ENCODE measurements at places on chromosomes 7 and 10.

GRCh38 chr10:12687996-12688395 lies 313.5 kb downstream of the CCDC3 start:
- no peak for DNase-seq

GRCh38 chr10:92990615-92991014 lies 70.0 kb upstream of the CYP26C1 start:
- DNase-seq: no peak

DNA sequence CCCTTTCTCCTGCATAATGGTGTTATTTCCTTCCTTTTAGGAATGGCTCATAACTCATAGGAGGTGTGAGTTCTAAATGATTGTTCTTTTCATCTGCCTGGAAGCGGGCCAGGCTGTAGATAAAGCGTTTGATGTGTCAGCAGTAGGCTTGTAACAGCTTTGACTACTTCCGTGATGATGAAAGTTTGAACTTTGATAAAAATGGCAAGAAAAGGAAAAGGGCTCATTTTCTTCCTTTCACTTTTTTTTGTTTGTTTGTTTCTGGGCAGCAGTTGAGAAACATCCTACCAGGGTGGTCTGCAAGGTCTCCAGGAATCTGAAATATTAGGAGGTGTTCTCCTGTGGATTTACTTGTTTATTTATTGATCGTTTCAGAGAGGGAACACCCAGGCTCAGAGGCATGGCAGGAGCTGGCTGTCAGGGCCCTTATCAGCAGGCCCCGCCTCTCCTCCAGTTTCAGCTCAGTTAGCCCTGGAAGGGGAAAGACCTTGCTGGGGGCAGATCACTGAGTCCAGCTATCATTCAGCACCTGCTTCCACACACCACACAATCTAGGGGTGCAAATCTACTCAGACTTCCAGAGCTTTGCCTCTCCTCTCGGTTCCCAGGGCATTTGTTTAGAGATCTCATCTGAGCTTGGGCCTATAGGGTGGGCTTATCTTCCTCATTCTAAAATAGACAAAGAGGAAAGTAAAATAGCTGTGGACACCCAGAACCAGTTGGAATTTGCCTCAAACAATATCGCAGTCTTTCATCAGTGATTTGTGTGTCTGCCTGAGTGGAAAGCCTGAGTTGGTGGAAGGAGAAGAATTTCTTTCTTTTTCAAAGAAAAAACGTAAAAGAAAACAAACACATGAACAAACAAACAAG lies 130.9 kb downstream of the BMPER start:
- no peak for DNase-seq

- no peak for DNase-seq
These were observed 142.8 kb upstream of the PHYHIPL start for GRCh38 chr10:59033622-59034021.

DNA sequence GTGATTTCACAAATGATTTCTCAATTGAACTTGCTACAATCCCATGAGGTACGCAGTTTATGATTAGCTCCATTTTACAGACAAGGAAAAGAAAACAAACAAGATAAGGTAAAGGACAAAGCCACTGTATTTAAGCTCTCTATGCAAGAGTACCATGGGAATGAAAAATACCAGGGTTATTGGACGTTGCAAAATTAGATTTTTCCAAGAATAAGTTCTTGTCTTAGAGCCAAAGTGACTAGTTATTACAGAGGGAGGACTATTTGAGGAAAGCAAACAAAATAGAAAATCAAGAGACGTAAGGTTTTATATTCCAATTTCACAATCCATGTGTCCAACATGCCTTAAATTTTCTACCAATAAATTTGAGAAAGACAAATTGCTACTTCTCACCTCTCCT lies 97.9 kb upstream of the PTN start:
- DNase-seq: no peak

DNA sequence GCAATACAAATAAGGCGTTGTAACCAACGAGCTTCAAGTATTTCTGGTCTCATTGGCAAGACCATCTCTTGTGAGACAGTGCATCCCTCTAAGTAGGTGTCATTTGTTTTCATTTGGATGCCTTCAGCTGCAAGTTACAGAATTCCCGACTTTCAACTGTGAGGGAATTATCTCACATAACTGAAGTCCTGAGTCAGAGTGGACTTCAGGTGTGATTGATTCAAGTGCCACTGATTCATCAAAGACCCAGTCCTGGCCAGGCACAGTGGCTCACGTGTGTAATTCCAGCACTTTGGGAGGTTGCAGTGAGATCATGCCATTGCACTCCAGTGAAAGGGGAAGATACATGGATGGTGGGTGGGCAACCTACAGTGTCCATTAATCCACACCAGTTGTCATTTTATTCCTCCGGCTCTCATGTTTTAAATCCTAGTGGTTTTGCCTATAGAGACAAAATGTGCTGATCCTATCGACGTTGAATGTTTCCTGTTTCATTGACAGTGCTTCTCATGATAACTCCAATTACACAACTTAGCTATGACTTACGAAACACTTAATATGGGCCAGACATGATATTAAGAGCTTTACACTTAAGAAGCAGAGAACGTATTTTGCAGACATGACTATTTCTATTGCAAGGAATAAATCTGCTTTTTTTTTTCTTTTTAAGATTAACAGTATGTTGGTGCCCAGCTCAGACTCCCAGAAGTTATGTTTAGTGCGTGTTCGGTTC lies 268.0 kb downstream of the FRMD4A start:
- DNase-seq: no peak

GRCh38 chr10:128579280-128579865 lies 453.1 kb upstream of the MKI67 start:
- DNase-seq: no peak

DNA sequence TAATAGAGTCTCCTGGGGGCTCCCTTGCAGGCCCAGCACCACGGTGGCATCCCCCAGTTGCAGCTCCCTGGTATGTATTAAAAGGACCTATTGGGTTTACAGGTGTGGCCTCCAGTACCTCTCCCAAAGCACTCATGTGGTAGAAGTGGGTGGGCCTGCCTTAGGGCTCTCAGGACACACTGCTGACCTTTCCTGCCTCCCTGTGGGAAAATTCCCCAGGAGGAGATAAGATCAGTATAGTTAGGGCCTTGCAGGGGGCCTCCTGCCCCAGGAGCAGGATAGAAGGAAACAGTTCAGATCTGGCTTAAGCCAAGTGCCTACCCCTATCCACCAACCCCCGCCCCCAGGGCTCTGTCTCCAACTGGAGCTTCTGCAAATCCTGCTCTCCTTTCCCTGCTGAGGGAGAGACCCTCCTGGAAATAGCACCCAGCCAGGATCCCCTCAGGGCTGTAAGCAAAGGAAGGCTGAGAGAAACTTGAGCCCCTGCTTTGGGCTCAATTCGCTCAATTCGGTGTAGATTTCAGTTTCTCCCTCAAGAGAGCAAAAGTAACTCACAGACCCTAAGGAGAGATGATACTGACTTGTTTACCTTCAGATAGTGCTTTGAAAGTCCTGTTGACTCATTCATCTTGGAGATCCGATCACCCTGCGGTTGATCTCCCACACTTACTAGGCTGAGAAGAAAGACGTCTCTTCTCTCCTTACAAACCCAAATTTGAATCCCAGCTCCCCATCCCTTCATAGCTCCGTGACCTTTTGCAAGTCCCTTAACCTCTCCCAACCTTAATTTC lies 130.6 kb downstream of the WDR11 start:
- no peak for DNase-seq

- no peak for DNase-seq
These were observed 58.1 kb downstream of the SVIL start for GRCh38 chr10:29576681-29577080.

GRCh38 chr10:133334503-133335245 lies 2.0 kb downstream of the CALY start:
- no peak for DNase-seq

- DNase-seq: no peak
These were observed 82.3 kb upstream of the FGL2 start for GRCh38 chr7:77281780-77282478.

DNA sequence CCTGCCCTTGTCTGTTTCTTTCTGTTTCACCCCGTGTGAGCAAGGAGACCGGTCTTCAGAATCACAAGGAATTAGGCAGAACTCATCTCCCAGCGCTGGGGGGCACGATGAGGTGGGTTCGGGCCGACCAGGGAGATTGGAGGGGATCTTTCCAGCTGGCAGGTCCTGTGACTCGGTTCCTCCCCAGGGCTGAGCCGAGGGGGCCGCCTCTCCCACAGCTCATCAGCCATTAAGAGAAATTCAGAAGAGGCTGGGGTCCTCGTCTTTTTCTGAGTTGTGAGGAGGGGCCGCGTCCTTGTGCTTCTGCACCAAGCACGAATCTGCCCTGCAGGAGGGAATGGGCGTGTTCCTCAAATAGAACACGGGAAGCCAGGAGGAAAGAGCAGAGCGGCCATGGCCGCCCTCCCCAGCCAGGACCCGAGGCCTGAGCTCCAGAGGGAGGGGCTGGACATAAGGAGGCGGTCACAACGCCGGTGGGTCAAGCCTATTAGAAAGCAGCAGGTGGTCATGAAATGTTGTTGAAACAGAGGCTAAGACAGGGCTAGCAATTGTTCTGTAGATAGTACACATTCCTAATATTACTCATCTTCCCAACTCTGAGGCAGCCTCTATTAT lies 125.3 kb downstream of the ADARB2 start:
- no peak for DNase-seq

GRCh38 chr10:99370993-99371392 lies 41.8 kb downstream of the CNNM1 start:
- DNase-seq: no peak

DNA sequence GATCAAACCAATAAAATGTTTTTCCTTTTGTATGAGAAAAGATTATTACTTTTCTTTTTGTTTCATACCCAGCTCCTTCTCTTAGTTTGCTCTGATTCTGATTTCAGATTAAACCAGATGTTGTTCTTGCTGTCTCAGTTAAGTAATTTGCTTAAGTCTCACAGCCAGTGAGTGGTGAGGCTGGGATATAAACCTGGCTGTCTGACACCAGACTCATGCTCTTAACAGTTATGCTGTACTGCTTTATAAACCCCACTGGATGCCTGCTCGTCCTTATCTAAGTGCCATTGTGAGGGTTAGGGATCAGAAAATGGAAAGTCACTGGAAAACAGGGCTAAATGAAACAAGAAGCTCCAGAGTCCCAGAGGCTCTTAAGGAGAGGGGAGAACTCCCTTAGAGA lies 24.3 kb downstream of the GARS1 start:
- no peak for DNase-seq

DNA sequence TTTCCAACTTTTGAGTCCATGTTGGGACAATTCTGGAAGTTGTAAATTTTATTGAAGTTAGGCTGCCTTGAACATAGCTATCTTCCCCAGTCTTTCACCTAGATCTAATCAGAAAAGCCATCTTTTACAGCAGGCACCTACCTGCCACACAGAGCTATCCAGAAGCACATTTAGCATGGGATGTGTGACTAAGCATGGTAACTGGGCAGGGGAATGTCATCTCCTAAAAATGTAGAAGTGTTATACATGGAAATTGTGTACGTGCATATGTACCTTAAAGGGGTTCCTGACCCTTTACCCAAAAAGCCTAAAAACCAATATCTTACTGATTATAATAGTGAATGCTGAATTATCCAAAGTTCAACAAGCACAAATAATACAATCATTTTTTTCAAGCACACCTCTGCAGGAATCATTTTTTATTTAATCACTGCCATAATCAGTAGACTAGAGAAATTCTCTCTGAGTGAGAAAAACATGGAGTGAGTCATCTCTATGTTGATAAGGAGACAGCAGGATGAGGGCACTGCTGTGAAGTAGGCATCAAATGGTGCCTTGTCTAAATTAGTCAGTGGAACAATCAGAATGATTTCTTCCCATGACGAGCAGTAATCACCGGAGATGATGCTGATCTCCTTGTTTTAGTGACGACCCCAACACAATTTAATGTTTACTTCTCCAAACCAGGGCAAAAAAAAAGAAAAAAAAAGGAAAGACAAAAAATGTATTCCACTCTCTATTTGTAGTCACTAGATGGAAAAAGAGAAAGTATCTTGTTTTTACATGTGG lies 75.9 kb downstream of the SORBS1 start:
- no peak for DNase-seq

GRCh38 chr10:88792661-88793060 lies 9.9 kb upstream of the LIPM start:
- DNase-seq: no peak

GRCh38 chr7:142798451-142799436 lies 28.0 kb downstream of the PRSS2 start:
- DNase-seq: no peak

- no peak for DNase-seq
These were observed 313.3 kb downstream of the ACTR3B start for GRCh38 chr7:153072806-153073205.

DNA sequence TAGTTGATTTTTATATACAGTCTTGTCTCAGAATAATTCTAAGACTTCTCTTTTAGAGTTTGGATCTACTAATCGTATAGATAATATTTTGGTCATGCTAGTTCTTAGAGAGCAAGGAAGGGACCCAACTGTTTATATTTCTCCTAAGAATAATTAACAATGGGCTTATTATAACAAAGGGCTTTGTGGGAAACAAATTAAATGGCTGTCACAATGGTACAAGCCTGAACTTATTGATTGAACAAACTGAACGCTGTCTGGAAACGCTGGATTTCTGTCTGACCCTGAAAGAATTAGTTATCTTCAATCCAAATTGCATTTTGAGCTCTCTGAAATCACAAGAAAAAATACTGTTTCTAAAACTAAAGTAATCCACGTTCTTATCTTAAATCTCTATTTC lies 56.8 kb downstream of the CSTF2T start:
- DNase-seq: no peak

DNA sequence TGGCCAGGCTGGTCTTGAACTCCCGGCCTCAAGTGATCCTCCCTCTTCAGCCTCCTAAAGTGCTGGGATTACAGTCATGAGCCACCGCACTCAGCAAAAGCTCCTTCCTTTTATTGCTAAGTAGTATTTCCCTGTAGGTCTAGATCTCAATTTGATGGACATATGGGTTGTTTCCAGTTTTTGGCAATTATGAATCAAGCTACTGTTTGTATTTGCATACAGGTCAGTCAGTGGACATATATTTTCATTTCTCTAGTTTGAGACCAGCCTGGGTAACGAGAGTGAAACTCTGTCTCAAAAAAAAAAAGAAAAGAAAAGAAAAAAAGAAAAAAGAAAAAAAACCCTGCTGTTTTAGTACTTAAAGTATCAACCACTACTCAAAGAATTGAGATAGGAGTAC lies 6.4 kb upstream of the PRKRIP1 start:
- DNase-seq: no peak

DNA sequence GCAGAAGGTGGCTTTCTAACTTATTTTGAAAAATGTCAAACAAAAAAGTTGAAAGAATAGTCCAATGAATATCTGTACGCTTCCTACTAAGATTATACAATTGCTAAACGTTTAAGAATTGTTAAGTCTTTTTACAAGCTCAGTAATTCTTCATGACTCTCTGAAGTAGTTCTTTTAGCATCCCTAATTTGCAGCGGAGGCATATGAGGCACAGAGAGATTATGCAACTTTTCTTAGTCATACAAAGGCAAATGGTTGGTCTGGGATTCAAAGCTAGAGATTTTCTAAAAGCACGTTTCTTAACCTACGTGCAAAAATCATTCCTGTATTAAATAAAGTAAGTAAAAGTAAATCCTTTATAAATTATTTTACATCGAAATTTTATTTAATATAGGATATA lies 254.2 kb downstream of the MAGI2 start:
- no peak for DNase-seq

GRCh38 chr7:82700741-82701140 lies 257.2 kb upstream of the CACNA2D1 start:
- DNase-seq: no peak

- no peak for DNase-seq
These were observed 826 bp downstream of the PODXL start for GRCh38 chr7:131555552-131556052.

GRCh38 chr10:130751106-130751840 lies 560.2 kb downstream of the TCERG1L start:
- no peak for DNase-seq

All from stimulated activated CD4-positive, alpha-beta T cell treated with anti-CD3 and anti-CD28 coated beads, Interleukin-12 subunit alpha, Interleukin-12 subunit beta, amount 100 ng/mL, for 24 hours (primary cell).